Activated CD4-positive, alpha-beta memory T cell treated with anti-CD3 and anti-CD28 coated beads, Interleukin-2, amount 10 ng/mL, durations not matched to agents 7 days and 5 days (primary cell): ENCODE measurements at places on chromosomes 6 and 20. TPM values are rescaled to one million over a fixed set of nuclear protein-coding genes. Genes with fewer than 3 reads are reported as not detected.

- no peaks in the 10 kb centered on the region for H3K4me1 ChIP-seq
- DNase-seq: no peak
- no peak overlapping the region for H3K27ac ChIP-seq
- H3K36me3 ChIP-seq: no peaks in the 10 kb centered on the region
- H3K4me3 ChIP-seq: no peak overlapping the region
- H3K27me3 ChIP-seq: no peaks in the 10 kb centered on the region
Observed at GRCh38 chr20:54534101-54534500, 58.7 kb downstream of the DOK5 start.

DNA sequence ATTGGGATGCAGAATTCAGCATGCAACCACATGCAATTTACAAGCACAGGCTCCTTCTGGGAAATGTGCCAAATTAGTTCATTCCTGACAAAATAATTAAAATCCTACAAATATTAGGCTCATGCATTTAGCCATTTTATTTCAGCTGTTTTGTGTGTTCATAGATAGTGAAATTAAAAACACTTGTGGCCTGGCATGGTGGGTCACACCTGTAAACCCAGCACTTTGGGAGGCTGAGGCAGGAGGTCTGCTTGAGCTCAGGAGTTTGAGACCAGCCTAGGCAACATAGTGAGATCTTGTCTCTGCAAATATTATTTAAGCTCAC is 92.4 kb upstream of the SHLD1 start:
- DNase-seq: no peak
- H3K4me1 ChIP-seq: peaks cover 7% of the 10 kb centered on the region
- no peak overlapping the region for H3K4me3 ChIP-seq
- H3K27me3 ChIP-seq: no peaks in the 10 kb centered on the region

DNA sequence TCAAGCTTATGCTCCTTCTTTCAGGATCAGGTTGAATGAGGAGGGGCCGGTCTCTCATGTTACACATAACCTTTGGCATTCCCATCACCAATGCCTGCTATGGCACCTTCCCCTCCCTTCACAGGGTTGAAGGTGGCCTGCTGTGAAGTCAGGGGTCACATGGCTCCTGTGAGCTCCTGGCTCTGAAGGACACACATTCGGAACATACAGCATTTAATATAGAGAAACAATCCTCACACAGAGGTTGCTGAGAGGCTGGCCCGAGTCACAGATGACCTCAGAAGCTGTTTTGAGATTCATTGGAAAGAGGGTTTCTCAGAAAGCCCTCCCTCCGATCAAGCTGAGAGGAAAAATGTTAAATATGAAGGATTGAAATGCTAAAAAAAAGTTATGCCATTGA is 82.1 kb downstream of the PSMG4 start:
- no peak for DNase-seq
- no peaks in the 10 kb centered on the region for H3K36me3 ChIP-seq
- H3K27ac ChIP-seq: no peak overlapping the region
- H3K27me3 ChIP-seq: peaks cover under 1% of the 10 kb centered on the region
- H3K4me1 ChIP-seq: peaks cover 7% of the 10 kb centered on the region

GRCh38 chr6:106561686-106562405 is 67.5 kb downstream of the RTN4IP1 start:
- DNase-seq: no peak
- no peak overlapping the region for H3K4me3 ChIP-seq

KHDRBS2 gene
- not detected for total RNA-seq

GRCh38 chr6:74765486-74765885 is 440.4 kb downstream of the COL12A1 start:
- H3K36me3 ChIP-seq: no peaks in the 10 kb centered on the region
- DNase-seq: no peak
- no peak overlapping the region for H3K4me3 ChIP-seq
- no peaks in the 10 kb centered on the region for H3K4me1 ChIP-seq
- H3K27ac ChIP-seq: no peak overlapping the region

L3MBTL1 gene
- total RNA-seq: 7.3 TPM

LRRN4 gene
- total RNA-seq: not detected

TAGAP gene
- 53.2 TPM for total RNA-seq

GRCh38 chr6:166293731-166294584 is 14.2 kb downstream of the PRR18 start:
- H3K27me3 ChIP-seq: peaks cover 46% of the 10 kb centered on the region
- DNase-seq: no peak
- H3K4me3 ChIP-seq: no peak overlapping the region
- H3K36me3 ChIP-seq: no peaks in the 10 kb centered on the region
- no peak overlapping the region for H3K27ac ChIP-seq

DNA sequence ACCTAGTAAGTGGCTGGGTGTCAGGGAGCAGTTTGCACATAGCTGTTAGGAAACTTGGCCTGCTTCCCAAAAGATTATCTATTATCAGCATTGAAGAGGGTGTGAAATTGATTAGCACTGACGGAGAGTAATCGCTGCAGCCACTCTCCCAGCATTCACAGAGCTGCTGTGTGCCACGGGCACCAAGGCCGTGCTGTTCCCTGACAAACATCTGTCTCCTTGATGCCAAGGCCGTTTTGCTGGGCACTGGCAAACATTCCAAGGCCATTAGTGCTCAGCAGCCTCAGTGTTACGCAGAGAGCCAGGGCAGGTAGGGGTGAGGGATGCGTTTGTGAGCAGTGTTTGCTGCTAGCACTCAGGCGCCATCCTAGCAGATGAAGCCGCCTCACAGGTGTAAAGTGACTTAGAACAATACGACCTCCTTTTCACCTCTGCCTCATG is 57.7 kb upstream of the VSTM2L start:
- no peak for DNase-seq
- H3K36me3 ChIP-seq: peaks cover 13% of the 10 kb centered on the region
- no peak overlapping the region for H3K27ac ChIP-seq
- no peak overlapping the region for H3K4me3 ChIP-seq

HRH3 gene
- total RNA-seq: not detected

- DNase-seq: no peak
- H3K27ac ChIP-seq: no peak overlapping the region
- H3K4me3 ChIP-seq: no peak overlapping the region
- H3K27me3 ChIP-seq: peaks cover 4% of the 10 kb centered on the region
- H3K4me1 ChIP-seq: no peaks in the 10 kb centered on the region
Observed at GRCh38 chr6:1179571-1180459, 132.1 kb upstream of the FOXQ1 start.

- no peaks in the 10 kb centered on the region for H3K36me3 ChIP-seq
- DNase-seq: no peak
- H3K4me3 ChIP-seq: no peak overlapping the region
- no peak overlapping the region for H3K27ac ChIP-seq
Observed at GRCh38 chr20:13862245-13862644, 77.4 kb downstream of the NDUFAF5 start.

MAP3K5 gene
- 25.9 TPM for total RNA-seq

HUS1B gene
- total RNA-seq: 0.86 TPM

- H3K27me3 ChIP-seq: no peaks in the 10 kb centered on the region
- no peaks in the 10 kb centered on the region for H3K36me3 ChIP-seq
- no peak overlapping the region for H3K4me3 ChIP-seq
- DNase-seq: no peak
Observed at GRCh38 chr6:74607934-74608333, 597.9 kb downstream of the COL12A1 start.

- H3K27ac ChIP-seq: no peak overlapping the region
- H3K36me3 ChIP-seq: no peaks in the 10 kb centered on the region
- no peak overlapping the region for H3K4me3 ChIP-seq
- DNase-seq: no peak
Observed at GRCh38 chr6:46606338-46606737, 46.3 kb downstream of the CYP39A1 start.

LY6G6D gene
- not detected for total RNA-seq

GRCh38 chr6:168524571-168525001 is 83.6 kb downstream of the SMOC2 start:
- no peak overlapping the region for H3K27ac ChIP-seq
- no peaks in the 10 kb centered on the region for H3K36me3 ChIP-seq
- no peaks in the 10 kb centered on the region for H3K4me1 ChIP-seq
- H3K27me3 ChIP-seq: no peaks in the 10 kb centered on the region

KCNQ2 gene
- total RNA-seq: not detected

DNA sequence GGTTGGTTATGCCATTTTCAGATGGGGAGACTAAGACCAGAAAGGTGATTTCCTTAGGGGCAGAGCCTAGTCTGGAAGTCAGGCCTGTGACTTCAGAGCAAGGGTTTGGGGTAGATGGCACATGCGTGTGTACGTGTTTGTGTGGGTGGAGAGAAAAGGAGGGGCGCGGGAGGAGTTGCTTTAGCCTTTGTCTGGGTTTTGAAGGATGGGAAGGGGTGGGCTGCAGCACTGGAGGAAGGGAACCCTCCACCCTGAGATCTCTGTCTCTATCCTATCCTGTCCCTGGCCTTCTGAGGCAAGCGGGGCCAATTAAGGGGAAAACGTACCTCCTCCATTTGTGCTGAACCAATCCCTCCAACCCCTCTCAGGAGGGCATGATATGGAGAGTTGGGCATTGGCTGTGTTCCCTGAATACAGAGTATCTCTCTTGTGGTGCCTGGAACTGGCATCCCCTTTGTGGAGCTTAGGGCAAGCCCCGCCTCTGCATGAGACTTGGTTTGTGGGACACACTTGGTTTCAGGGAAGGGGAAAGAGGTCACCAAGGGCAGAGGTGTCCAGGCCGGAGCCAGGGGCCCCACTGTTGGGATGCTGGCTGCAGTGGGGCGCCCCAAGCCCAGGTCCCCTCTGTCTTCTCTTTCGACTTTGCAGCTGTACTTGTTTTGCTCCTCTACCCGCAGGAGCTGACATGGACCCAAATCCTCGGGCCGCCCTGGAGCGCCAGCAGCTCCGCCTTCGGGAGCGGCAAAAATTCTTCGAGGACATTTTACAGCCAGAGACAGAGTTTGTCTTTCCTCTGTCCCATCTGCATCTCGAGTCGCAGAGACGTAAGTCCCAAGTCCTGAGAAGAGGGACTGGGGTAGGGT is at the start of gene DBNDD2:
DBNDD2 (plus strand) TSS at position 507 of the 863 bp plus-strand sequence; CDS start at position 686, 179 bp downstream.
- peak within 1 kb of the TSS; percentile 70 for H3K4me3 ChIP-seq
- peaks cover 19% of the 10 kb centered on the region for H3K4me1 ChIP-seq
- peaks cover 4% of the 10 kb centered on the region for H3K36me3 ChIP-seq
- no peak for DNase-seq
- H3K27me3 ChIP-seq: peaks cover 20% of the 10 kb centered on the region

- H3K4me3 ChIP-seq: peak overlapping the region; percentile 87
- DNase-seq: no peak
- peaks cover 33% of the 10 kb centered on the region for H3K36me3 ChIP-seq
- peaks cover 29% of the 10 kb centered on the region for H3K4me1 ChIP-seq
- no peaks in the 10 kb centered on the region for H3K27me3 ChIP-seq
- H3K27ac ChIP-seq: peak overlapping the region; percentile 89
Observed at GRCh38 chr20:45935416-45936046, 1.0 kb downstream of the PCIF1 start.

DNA sequence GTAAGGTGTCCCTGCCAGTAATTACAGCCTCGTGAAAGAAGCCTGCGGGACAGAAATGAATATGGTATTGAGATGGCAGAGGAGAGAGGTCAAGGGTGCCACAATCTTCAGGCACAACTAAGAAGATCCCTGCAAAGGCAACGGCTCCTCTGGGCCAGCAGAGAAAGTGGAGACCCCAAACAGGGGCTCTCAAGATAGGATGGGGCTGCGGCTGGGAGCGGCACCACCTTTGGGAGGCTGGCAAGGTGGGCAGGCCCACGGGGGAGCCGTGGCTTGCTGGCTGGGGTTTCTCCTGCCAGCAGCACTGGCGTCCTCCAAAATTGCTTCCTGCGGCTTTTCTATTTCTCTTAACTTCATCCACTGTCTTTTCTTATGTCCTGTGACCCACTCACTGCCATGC is 183.6 kb upstream of the QKI start:
- H3K27ac ChIP-seq: no peak overlapping the region
- no peaks in the 10 kb centered on the region for H3K27me3 ChIP-seq
- no peak for DNase-seq

DNA sequence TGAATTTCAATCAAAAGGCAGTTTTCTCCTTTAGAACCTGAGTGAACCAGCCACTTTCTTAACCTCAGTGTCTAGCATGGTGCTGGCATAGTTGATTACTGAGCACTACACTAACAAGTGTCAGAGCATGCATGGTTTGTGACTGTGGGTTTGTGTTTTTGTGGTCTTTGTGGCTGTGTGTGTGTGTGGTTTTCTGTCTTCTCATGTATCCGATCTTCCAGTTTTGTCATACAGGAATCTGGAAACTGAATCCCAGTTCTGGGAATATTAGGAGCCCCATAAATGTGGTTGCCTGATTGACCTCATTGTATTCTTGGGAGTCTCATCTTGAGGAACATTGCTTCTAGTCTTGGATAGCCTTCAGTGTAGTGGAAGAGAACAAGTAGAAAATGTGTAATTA is 73.7 kb downstream of the ESR1 start:
- no peaks in the 10 kb centered on the region for H3K36me3 ChIP-seq
- DNase-seq: no peak
- H3K27ac ChIP-seq: no peak overlapping the region
- H3K27me3 ChIP-seq: no peaks in the 10 kb centered on the region
